ENCODE measurements at places on chromosomes 1 and 21. TPM values are rescaled to one million over a fixed set of nuclear protein-coding genes. Genes with fewer than 3 reads are reported as not detected.

Gene PCP4L1
- total RNA-seq = 0.29 TPM

Gene MAB21L3
- not detected for total RNA-seq

GRCh38 chr1:119341372-119341947 lies 27.1 kb upstream of the HAO2 start:
- DNase-seq = no peak
- no peaks in the 10 kb centered on the region for H3K27me3 ChIP-seq
- no peaks in the 10 kb centered on the region for H3K4me1 ChIP-seq
- no peak overlapping the region for H3K4me3 ChIP-seq
- H3K36me3 ChIP-seq = no peaks in the 10 kb centered on the region

DNA sequence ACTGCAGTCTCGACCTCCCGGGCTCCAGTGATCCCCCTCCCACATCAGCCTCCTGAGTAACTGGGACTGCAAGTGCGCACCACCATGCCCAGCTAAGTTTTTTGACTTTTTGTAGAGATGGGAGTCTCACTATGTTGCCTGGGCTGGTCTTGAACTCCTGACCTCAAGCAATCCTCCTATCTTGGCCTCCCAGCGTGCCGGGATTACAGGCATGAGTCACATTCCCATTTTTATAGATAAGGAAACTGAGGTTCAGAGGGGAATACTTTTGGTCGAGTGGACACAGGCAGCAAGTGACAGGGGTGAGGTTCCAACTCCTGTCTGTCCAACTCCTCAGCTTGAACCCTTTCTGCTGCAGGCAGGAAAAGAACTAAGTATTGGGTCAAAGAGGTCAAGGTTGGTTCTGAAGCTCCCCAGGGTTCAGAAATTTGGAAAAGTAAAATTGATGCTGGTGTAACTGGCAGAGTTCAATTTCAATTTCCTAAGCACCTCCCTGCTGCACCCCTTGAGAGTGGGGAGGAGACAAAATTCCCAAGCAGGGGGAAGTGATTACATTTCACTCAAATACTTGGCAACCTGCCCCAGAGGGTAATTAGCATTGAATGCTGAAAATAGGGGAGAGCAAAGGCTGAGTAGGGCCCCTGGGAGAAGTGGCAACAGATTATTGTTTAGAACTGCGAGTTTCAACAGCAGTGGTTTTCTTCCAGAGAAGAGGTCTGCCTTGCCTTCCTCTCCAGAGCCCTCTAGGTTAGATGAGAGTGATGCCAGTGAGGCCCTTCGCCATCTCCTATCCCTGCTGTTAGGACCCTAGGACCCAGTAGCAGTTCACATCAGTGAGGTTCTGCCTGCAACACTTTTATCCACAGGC lies 17.5 kb upstream of the ALPL start:
- H3K27ac ChIP-seq = no peak overlapping the region
- no peak overlapping the region for H3K4me3 ChIP-seq
- no peaks in the 10 kb centered on the region for H3K36me3 ChIP-seq

GRCh38 chr1:118360817-118361216 lies 175.8 kb upstream of the SPAG17 start:
- no peak for DNase-seq
- H3K4me3 ChIP-seq = no peak overlapping the region
- H3K36me3 ChIP-seq = no peaks in the 10 kb centered on the region
- H3K4me1 ChIP-seq = no peaks in the 10 kb centered on the region
- no peak overlapping the region for H3K27ac ChIP-seq
- H3K27me3 ChIP-seq = no peaks in the 10 kb centered on the region

- H3K4me3 ChIP-seq = no peak overlapping the region
- H3K36me3 ChIP-seq = no peaks in the 10 kb centered on the region
- H3K27ac ChIP-seq = no peak overlapping the region
- H3K4me1 ChIP-seq = peaks cover 6% of the 10 kb centered on the region
Measured at GRCh38 chr1:147238053-147238902, 4.2 kb upstream of the CHD1L start.

All from heart left ventricle (tissue), 16 donors.